ENCODE measurements at places on chromosomes 6 and 20.

DNA sequence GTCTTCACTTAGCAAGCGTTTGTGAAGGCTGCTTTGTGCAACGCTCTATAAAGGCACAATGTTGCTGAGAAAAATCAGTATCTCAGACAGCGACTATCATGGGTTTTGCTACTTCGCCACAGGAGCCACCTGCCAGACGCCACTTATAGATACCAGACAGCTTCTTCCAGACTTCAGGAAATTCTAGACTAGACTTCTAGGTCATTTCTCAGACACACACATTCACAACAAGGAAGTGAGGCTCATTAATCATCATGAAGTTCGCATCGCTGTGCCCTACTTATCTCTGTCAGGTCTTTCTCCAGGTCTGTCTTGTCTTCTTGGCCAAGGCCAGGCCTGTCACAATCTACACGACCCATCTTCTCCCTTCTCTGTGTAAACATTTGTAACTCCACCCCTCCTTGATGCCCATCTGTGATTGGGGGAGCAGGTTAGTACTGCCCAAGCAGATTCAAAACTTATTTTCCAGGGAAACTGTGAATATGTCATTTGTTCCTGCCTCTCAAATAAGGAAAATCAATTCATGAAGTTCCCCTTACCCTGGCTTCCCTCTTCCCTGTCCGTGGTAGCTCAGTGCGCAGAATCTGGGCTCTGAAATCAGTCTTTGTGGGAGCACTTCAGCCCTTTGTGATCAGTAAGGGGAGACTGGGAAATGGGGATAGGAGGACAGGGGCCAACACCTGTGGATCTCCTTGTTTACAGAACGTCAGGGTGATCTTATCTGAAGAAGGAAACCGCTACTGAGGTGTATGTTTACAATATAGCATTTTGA, 115.5 kb downstream of the TNFAIP3 start:
- DNase-seq: no peak

- DNase-seq: no peak
These were observed 136.9 kb downstream of the TRMT11 start for GRCh38 chr6:126123226-126123625.

- DNase-seq: no peak
These were observed 29.8 kb downstream of the PSMB9 start for GRCh38 chr6:32883789-32884188.

DNA sequence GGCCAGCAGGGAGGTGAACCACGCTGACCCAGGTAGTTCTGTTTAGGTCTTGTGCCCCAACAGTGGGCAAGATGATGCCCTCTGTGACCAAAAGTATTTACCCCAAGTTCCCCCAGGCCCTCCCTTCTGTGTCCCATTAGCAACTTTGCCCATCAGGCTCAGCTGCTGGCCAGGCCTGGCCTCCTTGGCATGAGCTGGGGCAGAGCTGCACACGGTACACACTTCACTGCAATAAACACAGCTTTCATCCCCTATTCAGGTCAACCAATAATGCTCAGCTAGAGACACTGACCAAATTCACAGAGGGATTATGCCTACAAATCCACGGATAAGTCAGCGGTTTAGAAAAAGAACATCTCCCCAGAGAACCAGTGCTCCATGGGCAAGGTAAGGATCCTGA, 103.7 kb downstream of the SLC23A2 start:
- no peak for DNase-seq

GRCh38 chr6:167928111-167928510, 69.4 kb upstream of the KIF25 start:
- no peak for DNase-seq

DNA sequence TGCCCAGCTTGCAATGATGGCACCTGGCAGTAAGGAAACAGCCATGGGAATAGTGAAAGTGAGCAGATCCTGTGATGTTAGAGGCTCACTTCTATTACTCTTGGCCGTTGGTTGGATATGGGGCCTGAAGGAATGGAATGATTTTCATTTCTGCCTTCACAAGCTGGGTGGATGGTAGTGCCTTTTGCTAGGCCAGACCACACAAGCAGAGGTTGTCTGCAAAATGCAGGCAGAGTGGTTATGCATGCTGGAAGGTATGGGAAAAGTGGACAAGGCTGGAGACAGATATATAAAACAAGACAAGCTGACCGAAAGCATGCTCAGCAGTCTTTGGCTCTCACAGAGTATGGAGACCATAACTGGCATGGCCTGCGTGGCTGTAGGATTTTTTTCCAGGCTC, 50.7 kb upstream of the ERVFRD-1 start:
- no peak for DNase-seq

- peak; percentile 49 for DNase-seq
These were observed 33.3 kb downstream of the GABRR2 start for GRCh38 chr6:89281779-89282246.

DNA sequence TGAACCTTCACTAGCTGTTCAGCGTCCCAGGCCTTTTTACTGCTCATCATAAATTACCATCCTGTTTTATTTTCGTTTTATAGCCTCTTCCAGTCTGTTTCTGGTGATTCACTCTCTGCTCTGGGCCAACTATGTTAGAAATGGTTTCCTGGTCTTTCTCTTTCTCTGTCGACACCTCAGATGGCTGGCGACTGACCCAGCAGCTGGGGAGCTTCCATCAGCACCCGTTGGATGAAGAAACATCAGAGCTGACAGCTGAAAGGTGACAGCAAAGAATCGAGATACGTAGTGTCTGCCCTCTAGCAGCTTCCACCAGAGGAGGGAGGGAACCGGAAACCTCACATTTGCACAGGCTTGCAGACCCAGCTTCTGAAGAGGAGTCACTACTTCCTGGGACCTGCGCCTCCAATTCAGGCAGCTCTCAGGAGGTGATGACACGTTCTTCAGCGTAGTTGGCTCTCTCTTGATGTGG, 82.9 kb upstream of the MLN start:
- no peak for DNase-seq

- no peak for DNase-seq
These were observed 949.6 kb downstream of the TBC1D32 start for GRCh38 chr6:120384671-120385070.

DNA sequence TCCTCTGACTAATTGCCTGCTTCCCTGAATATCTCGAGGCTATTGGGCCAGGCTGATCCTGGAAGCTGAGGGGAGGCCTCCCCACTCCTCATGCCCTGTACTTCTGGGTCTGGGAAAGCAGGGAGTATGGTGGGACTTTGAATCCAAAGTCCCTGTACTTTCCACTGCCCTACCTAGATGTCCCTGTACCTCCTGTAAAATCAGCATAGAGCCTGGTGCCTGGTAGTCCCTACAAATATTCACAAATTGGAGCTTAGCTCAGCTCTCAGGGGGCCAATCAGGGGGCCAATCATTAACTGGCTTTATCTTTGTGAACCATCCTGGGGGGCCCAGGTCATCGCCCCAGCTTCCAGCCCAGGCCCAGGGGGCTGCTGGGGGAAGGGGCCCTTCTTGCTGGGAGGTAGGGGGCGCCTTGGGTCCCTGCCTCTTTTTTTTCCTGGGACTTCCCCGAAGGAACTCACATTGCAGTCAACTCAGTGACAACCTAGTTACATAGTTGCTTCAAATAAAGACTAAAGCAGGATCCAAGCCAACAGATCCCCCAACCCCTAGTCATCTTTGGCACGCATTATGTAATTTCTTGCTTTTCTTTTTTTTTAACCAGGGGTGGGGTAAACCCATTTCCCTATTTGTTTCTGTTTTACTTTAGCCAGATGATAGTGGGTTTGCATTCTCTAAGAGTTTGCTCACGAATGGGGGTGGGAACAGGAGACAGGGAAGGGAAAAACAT, 6.9 kb upstream of the VEGFA start:
- no peak for DNase-seq

GRCh38 chr6:117958536-117958935, 51.5 kb downstream of the SLC35F1 start:
- no peak for DNase-seq

DNA sequence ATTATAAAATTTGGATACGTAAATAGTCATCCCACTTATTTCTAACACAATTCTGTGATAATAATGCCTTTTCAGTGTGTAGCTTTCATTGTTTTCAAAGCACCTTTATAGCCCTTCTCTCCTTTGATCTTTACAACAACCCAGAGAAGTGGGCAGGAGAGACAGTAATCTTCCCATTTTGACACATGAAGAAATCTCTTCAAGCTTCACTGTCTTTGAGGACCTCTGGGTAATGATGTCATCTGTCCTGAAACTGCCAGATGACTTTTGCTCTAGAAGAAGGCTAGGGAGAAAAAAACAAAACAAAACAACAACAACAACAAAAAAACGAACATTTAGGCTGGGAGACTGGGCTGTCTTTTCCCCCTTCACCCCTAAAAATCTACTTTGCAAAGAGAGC, 203.0 kb downstream of the KCNQ5 start:
- DNase-seq: no peak

DNA sequence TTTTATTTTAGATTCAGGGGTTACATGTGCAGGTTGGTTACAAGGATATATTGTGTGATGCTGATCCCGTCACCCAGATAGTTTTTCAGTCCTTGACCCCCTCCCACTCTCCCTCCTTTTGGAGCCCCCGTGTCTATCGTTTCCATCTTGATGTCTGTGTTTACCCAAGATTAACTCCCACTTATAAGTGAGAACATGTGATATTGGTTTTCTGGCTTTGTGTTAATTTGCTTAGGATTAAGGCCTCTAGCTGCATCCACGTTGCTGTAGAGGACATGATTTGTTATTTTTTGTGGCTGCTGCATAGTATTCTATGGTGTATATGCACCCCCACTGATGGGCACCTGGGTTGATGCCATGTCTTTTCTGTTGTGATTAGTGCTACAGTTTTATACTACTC, 178.6 kb downstream of the PLCB1 start:
- no peak for DNase-seq

GRCh38 chr6:116208056-116208785, 45.7 kb downstream of the TSPYL4 start:
- DNase-seq: no peak

GRCh38 chr6:71345476-71346333, 57.1 kb downstream of the OGFRL1 start:
- DNase-seq: no peak

- DNase-seq: no peak
These were observed 139.0 kb downstream of the PRDM13 start for GRCh38 chr6:99745651-99746050.

DNA sequence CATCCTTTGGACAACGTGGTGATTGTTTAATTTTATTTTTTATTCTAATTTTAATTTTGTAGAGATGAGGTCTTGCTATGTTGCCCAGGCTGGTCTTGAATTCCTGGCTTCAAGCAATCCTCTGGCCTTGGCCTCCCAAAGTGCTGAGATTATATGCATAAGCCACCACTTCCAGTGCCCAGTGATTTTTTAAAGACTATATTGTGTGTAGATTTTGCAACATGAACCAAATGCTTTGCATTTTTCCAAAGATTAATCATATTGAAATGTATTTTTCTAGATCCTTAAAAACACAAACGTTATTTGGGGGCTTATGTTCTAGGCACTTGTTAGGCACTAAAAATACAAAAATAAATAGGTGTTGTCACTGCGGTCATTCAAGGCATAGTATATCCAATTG, 117.6 kb upstream of the CCN2 start:
- no peak for DNase-seq

DNA sequence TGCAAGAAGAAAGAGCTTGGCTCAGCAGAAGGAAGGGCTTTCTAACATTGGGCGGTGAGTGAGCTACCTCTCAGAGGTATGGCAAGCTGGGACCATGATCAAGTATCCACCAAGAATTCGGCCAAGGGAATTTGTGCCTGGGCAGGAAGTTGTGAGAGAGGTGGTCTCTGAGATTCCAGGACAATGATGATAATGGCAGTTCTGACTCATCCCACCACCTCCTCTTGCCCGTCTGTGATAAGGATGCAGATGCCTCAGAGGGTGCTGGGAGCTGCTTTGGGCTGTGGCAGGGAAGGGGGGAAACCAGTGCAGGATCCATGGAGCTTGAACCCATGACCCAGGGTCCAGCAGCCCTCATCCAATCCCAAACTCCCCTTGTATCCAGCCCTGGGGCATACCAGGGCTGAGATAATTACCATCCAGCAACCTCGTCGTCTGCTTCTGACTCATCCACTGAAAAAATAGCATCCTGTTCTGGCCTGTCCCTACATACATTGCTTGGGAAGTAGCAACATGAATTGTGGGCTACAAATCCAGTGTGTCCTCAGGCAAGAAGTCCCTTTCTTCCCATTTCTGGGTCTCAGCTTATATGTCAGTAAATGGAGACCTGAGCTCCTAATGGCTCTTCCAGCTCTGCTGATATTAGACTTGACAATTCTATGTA, 5.9 kb downstream of the TGM6 start:
- no peak for DNase-seq

GRCh38 chr20:3710703-3711483, 1.5 kb downstream of the SIGLEC1 start:
- DNase-seq: peak; percentile 99

DNA sequence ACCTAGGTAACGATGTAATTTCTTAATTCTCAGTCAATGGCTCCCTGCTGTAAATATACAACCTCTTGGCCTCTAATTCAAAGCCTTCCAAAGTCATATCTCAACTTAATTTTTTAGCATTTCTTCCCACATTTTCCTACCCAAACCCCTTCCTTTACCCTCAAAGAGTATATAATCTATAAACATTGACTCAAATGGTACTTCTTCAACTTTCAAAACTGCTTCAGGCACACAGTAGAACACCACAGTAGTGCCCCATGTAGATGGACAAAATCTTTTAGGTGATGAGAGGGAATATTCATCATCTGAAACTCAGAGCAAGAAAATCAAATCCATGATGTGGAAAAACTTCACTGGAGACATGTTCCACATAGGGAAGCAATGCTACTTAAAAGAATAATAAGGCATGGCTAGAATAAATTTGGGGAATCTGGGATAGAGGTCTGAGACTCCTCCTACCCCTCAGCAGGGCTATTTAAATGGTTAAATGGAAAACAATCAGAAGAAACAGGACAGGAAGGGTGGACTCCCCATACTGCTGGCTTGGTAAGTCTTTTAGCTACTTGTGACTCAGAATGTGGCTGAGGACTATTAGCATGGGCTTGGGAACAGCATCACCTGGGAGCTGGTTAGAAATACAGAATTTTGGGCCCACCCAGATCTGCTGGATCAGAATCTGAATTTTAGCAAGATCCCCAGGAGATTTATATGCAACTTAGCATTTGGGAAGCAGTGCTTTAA, 6.4 kb downstream of the SLC22A2 start:
- DNase-seq: no peak

- DNase-seq: no peak
These were observed 178.3 kb upstream of the FOXA2 start for GRCh38 chr20:22762576-22763256.

DNA sequence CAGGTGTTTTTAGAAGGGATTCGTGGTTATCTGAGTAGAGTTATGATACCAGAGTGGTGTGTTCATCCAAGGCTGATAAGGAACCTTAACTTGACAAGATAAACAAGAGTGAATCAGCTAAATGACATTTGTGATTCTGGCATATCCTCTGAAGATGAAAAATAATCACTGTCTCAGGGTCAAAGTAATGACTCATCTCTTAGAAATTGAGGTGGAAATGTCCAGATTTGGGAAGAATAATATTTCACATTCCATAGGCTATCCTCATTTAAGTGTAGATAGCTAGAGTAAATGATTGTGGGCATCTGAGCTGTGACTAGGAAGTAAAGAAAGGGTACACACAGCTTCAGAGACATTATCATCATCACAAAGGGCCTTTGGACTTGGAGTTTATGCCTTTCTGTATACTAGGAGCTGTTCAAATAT, 255.7 kb downstream of the GJA1 start:
- no peak for DNase-seq

GRCh38 chr6:246352-246751, 45.9 kb upstream of the DUSP22 start:
- DNase-seq: no peak

Data from H1 (cell line).